Activated T-helper 1 cell treated with anti-CD3 and anti-CD28 coated beads, Interleukin-2, amount 50 U/mL, for 16 hours (primary cell): ENCODE measurements at places on chromosomes 5 and 9.
A peak's percentile ranks its signal among the peaks of the same experiment; 100 is the strongest.

- DNase-seq = no peak
Measured at GRCh38 chr9:36748322-36748899, 175.7 kb downstream of the MELK start.

DNA sequence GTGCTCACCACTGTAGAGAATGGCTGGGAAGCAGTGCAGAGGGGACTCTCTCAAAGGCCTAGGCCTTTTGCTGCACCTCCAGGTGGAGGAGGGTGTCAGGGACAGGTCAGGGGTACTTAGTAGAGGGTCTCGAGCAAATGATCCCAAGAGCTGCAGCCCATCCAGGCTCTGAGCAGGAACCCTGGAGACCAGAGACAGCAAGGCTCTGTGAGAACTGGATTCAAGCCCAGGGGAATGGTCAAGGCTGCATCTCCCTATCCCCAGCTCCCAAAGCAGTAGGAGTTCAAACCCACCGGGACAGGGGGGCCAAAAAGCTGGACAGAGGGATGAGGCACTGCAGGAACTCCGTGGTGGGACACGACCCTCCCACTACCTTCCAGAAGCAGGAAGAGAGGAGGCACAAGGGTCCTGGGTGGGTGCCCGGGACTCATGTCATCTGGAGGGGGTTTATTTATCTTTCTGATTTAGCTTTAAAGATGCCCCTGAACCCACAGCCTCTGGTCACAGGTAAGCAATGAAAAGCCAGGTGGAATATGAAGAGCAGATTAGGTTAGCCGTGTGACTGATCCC is 124.8 kb downstream of the MVB12B start:
- no peak for DNase-seq

GRCh38 chr9:135907431-135908092 is at the start of gene CAMSAP1:
TSS of gene CAMSAP1 (minus strand) at chr9:135907546. CDS start at chr9:135907159, 387 bp downstream.
- DNase-seq = peak; percentile 94

DNA sequence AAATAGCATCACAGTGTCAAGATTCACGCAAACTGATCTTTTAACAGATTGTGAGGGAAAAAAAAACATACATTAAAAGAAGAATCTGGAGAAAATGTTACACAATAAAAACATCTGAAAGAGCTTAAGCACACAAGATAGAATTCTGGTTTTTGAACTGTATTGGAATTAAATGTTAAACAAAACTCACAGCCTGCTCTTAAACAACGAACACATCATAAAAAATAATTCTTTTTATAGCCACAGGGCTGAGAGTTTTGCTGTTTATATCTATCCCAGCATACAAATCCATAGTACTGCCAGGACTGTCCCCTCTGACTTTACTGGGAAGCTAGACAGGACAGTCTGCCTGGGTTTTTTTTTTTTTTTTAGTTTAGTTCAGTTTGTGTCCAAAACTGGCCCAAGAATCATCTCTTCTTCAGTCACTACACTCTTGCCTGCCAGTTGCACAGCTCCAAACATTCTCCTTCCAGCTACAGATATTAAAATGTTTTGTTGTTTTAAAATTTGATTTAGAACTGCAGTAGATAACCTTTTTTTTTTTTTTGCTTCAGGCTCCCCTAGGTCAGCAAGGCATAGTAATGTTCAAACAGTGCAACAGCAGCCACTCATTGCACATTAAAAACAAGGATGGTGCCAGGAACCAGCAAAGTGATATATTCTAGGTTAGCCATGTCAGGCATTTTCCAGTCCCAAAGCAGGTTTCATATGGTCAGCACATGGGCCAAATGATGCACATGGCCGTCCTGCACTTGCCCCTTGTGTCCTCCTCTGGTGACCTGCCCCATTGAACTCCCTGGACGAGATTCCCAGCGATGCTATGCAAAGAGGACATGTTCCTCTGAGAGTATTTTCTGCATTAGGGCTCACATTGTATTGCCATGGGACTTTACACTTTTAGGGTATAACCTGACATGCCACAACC is 173.6 kb downstream of the ARL15 start:
- no peak for DNase-seq

GRCh38 chr5:10695055-10695649 is 65.9 kb downstream of the DAP start:
- no peak for DNase-seq

GRCh38 chr5:169606279-169606678 is 22.7 kb downstream of the SPDL1 start:
- DNase-seq = no peak

- DNase-seq = no peak
Measured at GRCh38 chr5:68953231-68953874, 140.5 kb upstream of the SLC30A5 start.

- no peak for DNase-seq
Measured at GRCh38 chr9:17131494-17131893, 3.3 kb upstream of the CNTLN start.

DNA sequence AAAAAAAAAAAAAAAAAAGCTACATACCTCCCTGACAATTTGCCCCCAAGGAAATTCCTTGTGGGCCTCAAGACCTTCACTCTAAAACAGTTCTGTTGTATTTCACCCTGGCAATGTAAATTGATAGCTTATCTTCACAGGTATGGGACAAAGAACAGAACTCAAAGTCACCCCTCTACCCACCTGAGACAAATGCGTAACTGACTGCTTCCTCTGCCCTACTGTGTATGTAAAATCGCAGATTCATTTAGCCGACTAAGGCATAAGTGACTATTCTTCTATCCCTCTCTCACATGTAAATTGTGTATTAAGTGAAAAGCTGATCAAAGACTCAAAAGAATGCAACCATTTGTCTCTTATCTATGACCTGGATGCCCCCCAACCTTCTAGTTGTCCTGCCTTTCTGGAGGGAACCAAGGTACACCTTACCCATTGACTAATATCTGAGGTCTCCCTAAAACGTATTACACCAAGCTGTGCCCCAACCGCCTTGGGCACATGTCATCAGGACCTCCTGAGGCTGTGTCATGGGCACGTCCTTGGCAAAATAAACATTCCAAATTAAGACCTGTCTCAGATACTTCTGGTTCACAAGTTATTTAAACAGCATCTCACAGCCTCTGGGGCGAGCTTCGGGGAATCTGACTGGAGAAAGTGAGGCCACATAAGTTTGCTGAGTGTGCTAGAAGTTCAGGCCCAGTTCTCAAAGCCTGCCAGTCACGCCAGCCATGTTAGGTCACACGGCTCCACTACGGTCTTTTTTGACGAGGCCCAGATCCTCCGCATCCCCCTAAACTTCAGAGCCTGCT is 954 bp downstream of the TBCA start:
- no peak for DNase-seq
